ENCODE measurements at places on chromosomes 6 and 20.

- DNase-seq = no peak
Measured at GRCh38 chr20:8260837-8261251, 128.8 kb downstream of the PLCB1 start.

DNA sequence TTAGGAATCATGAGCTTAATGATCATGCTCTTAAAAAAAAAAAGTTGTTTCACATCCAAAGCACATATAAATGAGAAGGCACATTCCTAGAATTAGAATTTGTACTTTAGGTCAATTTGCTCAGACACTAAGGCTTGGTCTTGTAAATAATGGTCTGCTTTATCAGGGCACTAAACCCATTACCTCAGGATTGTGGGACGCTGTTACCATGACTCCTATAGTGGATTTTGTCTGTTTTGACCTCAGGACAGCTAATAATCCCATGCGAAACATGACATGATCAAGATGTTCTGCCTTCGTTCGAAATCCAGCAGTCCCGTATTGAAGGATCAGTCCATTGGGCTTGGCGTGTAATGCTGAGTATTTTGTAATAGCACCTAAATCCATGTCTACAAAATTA is 2.4 kb downstream of the PGM3 start:
- no peak for DNase-seq

- DNase-seq = peak; percentile 6
Measured at GRCh38 chr6:132648356-132648755, 10.6 kb downstream of the TAAR1 start.

- no peak for DNase-seq
Measured at GRCh38 chr6:50714487-50715379, 1.4 kb downstream of the TFAP2D start.

DNA sequence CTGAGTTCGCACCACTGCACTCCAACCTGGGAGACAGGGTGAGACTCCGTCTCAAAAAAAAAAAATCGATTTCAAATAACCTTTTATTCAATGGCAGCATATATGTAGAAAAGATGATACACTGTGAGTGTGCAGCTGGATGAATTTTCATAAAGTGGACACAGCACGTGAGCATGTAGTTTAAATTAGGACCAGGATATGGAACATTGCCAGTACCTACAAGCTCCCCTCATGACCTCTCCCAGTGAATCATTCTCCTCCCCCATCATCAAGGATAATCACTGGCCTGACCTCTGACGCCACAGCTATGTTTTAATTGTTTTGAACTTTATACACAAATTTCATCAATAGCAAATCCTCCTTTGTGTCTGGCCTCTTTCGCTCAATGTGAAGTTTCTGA is 53.8 kb upstream of the HDAC2 start:
- no peak for DNase-seq

DNA sequence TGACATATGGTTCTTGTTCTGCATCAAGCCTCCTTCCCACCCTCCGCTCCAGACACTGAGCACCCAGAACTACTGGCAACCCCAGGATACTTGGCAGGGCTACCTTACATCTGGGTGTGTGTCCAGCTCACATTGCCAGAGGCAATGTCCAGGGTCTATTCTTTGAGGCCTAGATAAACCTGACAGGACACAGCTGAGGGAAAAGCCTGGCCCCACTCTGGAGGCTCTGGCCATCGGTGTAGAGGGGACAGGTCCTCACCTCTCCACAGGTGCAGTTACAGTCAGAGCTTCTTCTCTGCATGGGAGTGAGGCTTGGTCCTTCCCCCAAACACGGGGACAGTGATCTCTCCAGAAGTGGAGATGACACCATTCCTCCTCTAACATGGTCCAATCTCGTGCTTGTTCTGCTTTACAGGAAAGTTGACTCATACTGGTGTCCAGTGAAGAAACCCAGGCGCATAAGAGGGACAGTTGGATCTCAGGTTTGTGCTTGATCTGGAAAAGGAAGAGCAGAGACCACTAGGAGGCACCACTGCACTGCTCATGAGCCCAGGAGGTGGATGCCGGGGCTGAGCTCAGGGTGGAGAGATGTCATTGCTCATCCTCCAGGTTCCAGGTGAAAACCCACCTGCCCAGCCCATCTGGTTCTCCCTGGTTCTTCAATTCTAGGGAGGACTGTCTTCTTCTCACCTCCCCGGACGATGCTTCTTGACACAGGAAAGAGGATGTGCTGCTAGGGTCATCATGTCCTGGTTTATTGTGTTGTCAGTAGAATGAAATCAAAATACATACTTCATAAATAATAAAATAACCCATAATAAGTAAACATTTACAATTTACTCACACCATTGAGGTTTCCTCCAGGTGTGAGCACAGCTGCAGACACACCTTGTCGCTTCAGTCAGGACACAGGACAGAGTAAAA is 14.7 kb downstream of the HLA-F start:
- DNase-seq = peak; percentile 38

DNA sequence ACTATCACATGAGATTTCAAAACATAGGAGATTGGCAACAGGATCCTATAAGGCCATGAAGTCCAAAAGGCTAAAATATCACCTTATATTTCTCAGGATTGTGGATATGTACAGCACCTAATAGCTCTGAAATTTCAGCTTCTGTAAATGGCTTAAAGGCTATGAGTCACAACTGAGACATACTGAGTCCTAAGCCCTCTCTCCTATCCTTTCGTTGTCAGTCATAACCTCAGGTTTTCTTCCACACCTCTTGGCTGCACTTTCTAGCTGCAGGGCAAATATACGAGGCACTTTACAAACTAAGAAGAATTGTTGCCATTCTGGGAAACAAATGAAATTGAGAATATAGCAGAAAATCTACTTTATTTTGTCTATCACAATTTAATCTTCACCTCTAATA is 969.9 kb upstream of the EPHA7 start:
- DNase-seq = no peak

DNA sequence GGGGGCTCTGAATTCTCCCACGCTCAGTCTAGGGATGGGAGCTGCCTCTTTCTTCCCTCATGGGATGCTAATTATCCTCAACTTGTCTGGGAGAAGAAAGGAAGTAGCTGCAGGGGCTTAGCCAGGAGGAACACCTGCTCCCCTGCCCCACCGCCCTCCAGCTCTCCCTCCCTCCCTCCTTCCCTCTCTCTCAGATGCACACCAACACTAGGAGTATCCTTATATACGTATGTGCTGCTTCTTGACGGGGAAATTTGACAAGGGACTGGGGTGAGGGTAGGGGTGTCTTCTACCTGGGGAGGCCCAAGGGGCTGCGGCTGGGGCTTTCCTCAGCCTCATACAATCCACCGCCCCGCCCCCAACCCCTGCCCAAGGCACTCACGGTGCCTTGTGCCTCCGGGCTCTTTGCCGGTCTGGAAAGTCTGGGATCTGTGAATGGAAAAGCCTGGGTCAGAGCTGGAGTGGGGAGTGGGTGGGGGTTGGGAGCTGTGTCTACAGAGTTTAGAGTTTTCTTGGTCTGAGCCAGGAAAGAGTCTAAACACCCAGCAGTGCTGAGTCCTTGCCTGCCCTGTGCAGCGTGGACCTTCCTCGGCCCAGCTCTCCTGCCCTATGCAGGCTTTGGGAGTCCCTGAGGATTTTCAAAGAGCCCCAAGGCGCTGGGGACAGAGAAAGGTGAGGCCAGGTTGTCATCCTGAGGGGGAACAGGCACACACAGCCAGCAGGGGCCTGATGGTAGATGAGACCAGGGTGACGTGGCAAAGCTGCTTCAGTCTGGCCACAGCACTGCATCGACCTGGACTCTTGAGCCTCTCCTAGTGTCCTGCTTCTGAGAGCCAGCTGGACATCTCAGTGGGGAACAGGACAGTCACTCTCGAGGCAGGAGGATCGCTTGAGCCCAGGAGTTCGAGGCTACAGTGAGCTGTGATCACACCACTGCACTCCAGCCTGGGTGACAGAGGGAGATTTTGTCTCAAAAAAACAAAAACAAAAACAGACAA is 29.3 kb upstream of the EMILIN3 start:
- no peak for DNase-seq

DNA sequence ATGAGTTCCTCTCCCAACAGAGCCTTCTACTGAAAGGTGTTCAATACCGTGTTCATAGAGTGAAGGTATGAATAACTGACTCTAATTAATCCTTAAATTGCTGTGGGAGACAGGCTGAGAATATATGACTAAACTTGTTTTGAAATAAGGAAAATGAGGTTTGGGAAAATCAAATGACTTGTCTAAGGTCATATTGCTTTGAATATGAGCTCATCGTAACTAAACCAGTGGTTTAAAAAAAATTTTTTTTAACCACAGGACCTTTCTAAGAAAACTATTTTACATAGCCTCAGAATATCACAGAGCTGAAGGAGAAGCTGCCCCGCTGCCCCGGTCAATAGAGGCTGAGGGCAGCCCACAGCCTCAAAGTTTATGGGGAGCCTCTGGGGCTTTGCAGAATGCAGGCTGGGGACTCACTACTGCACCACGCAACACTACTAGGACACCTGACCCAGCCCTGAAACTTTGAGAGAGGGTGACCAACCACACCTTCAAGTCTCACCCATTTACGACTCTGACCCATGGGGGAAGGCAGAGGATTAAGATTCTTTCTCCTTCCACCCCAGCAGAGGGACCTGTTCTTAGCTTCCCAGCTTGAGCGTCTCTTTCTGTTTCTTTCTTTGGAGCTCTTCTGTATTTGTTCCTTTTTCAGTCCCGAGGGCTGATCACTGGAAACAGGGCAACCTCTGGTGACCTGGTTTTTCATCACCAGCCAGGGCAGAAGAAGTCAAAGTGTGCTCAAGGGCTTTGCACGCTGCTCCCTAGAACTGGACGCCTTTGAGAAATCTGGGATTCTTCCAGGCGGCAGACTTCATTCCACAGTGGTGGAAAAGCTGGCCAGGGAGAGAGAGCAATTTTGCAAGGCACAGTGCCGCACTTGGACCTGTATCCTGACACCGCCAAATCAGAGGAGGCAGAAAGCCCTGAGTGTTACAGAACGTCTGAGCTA is 220.2 kb downstream of the ATXN1 start:
- DNase-seq = no peak

DNA sequence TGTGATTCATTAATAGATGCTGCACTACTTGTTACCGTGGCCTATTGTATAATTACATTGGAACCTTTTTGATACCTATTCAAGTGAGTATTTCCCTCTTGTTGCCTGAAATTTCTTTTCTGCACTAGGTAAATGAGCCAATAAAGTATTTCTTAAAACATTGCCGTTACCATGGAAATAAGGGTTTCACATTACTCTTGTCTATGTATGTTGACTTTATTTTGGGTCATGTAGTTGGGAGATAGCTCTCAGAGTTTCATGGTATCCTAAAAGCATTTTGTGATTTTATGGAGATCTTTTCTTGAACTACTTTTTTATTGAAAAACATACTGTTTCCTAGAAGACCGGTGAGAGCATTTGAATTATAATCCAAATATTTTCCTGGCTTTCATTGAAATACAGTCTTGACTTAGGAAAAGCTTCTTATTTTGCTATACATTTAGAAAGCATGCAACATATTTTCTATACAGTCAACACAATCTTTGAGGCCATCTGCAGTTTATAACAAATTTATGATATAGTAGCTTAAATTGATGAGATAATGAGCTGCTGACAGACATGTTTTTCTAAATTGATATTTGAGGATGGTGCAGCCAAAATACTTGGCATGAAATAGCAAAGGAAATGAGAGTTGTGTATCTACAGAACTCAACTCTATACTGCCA is 650.4 kb downstream of the RFPL4B start:
- DNase-seq = no peak

DNA sequence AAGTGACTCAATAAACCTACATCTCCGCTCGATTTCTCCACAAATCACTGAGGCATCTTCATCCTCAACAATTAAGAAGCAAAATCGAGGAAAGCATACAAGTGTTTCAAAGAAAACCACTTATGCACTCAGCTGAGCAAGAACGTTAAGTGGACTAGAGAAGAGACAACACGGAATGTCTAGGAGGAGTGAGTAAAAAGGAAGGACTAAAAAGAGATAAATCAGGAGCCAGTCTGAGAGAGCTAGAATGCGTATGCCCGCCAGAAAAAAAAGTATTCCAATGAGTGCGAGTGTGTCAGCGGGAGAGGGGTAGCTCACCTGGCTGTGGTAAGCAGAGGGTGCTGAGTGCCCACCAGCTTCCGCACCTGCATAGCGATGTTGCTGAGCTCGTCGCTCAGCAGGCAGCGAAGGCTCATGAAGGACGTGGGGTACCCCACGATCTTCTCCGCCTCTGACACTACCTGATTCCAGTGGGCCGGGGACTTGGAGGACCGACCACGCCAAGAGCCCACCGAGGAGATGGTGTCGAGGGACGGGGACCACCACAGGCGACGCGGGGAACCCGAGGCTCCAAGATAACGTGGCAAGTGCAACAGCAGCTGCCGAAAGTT is 587 bp downstream of the PDSS2 start:
- no peak for DNase-seq

DNA sequence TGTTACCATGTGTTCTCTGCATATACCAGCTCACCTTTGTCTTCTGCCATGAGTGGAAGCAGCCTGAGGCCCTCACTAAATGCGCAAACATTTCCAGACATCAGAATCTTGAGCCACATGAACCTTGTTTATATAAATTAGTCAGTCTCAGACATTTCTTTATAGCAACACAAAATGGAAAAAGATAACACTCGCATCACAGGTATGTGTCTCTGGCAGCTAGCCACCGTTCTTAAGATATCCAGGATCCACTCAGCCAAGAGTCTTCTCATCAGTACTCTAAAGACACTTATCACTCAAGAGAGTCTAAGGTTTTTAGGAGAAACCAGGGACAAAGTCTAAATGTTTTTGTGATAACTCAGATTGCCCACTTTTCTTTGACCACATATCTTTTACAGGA is 43.1 kb upstream of the HLA-A start:
- no peak for DNase-seq

GRCh38 chr20:17646961-17647301 is 35.1 kb downstream of the RRBP1 start:
- no peak for DNase-seq

DNA sequence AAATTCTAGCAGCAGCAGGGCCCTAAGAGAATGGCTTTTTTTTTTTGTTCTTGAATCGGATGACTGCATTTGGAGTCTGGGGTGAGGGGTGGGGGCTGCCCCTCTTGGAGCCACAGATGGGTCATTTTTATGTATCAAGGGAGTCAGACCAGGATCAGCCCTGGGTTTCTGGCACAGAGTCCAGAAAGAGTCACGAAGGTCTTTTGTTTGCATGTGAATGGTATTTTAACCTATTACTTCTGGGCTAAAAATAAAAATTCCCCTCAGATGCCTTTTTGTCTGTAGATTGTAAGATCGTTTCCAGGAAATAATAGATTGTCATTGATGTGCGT is 72.5 kb downstream of the PHACTR3 start:
- no peak for DNase-seq

GRCh38 chr6:87656857-87657256 is 45.2 kb downstream of the AKIRIN2 start:
- no peak for DNase-seq

DNA sequence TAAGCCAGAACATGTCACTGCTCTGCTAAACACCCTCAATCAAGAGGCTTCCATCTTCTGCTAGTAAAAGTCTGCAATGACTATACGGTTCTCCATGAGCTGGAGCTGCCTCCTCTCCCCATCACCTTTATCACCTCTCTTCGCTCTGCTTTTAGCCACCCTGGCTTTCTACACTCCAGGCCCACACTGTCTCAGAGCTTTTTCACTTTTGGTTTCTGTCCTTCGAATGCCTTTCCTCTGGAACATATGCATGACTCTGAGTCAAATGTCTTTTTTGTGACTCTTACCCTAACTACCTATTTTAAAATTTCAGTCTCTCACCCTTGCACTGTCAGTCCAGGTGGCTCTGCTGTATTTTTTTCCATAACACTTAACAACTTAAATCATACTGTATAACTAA is 525.4 kb upstream of the RNF217 start:
- no peak for DNase-seq

GRCh38 chr20:11447371-11448100 is 470.2 kb upstream of the BTBD3 start:
- DNase-seq = no peak
